ENCODE measurements at places on chromosomes 4 and X. TPM values are rescaled to one million over a fixed set of nuclear protein-coding genes. Genes with fewer than 3 reads are reported as not detected.

COL4A5 gene
- total RNA-seq: 51.1 TPM

DNA sequence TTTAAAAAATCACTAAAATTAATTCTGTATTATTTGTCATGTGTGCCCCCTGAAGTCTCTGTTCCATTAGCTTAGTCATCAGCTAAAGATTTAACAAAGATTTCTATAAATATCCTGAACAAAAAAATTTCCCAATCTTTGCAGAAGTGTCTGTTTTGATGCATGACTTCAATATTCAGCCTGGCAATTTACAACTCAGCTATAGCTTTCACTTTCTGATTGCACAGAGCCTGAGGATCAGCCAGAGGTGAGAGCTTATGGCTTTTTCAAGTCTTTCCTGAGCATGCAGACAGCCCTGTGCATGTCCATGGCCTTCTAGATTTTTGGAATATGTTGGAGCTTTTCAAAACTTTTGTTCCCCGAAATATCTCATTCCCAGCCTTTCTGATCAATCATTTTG is 420.1 kb downstream of the ZNF674 start:
- no peak for DNase-seq

GRCh38 chrX:1657367-1658070 is 42.7 kb downstream of the ASMT start:
- DNase-seq: no peak

- no peak for DNase-seq
These were observed 678 bp downstream of the DNAAF6 start for GRCh38 chrX:107207089-107207488.

Measured in cerebellum (tissue), 4 donors.